Panc1 (cell line): ENCODE measurements at places on chromosomes 3 and 15. TPM values are rescaled to one million over a fixed set of nuclear protein-coding genes. Genes with fewer than 3 reads are reported as not detected.
A peak's percentile ranks its signal among the peaks of the same experiment; 100 is the strongest.

Gene CHRM5
- not detected for total RNA-seq

Gene GOLGA6B
- not detected for total RNA-seq

Gene GPR27
- 0.15 TPM for total RNA-seq

Gene MKRN3
- 7.9 TPM for total RNA-seq

Gene KIF15
- 12.2 TPM for total RNA-seq

Gene GPR149
- total RNA-seq, result not detected

Gene GALNT15
- total RNA-seq, result 0.10 TPM

GRCh38 chr3:12442654-12443501 is 41.4 kb upstream of the TSEN2 start:
- peak overlapping the region; percentile 98 for H3K27ac ChIP-seq
- no peak for DNase-seq
- no peak overlapping the region for H3K4me3 ChIP-seq
- H3K36me3 ChIP-seq, result no peaks in the 10 kb centered on the region
- no peaks in the 10 kb centered on the region for H3K27me3 ChIP-seq
- H3K4me1 ChIP-seq, result peaks cover 29% of the 10 kb centered on the region

GRCh38 chr15:37143351-37143750 is 43.0 kb upstream of the MEIS2 start:
- DNase-seq, result no peak
- no peak overlapping the region for H3K4me3 ChIP-seq
- no peaks in the 10 kb centered on the region for H3K4me1 ChIP-seq
- H3K27me3 ChIP-seq, result no peaks in the 10 kb centered on the region; the same call in 1 of the 2 replicates
- H3K36me3 ChIP-seq, result no peaks in the 10 kb centered on the region

- H3K27me3 ChIP-seq, result no peaks in the 10 kb centered on the region
- H3K4me1 ChIP-seq, result peaks cover 7% of the 10 kb centered on the region; the same call in 1 of the 2 replicates
- no peak overlapping the region for H3K27ac ChIP-seq
- no peaks in the 10 kb centered on the region for H3K36me3 ChIP-seq
- no peak overlapping the region for H3K4me3 ChIP-seq
Measured at GRCh38 chr3:58184309-58184981, 26.3 kb downstream of the DNASE1L3 start.

GRCh38 chr3:153970047-153970446 is 151.1 kb upstream of the ARHGEF26 start:
- no peaks in the 10 kb centered on the region for H3K36me3 ChIP-seq
- H3K4me1 ChIP-seq, result no peaks in the 10 kb centered on the region
- DNase-seq, result no peak
- no peak overlapping the region for H3K4me3 ChIP-seq

- no peaks in the 10 kb centered on the region for H3K36me3 ChIP-seq
- no peak overlapping the region for H3K4me3 ChIP-seq
- H3K27ac ChIP-seq, result no peak overlapping the region
- no peak for DNase-seq
- H3K27me3 ChIP-seq, result peaks cover 5% of the 10 kb centered on the region
Measured at GRCh38 chr15:100515758-100516157, 13.0 kb downstream of the CERS3 start.

GRCh38 chr3:54755756-54756155 is 172.1 kb downstream of the LRTM1 start:
- no peaks in the 10 kb centered on the region for H3K36me3 ChIP-seq
- no peaks in the 10 kb centered on the region for H3K27me3 ChIP-seq
- no peak overlapping the region for H3K27ac ChIP-seq
- no peak for DNase-seq
- no peak overlapping the region for H3K4me3 ChIP-seq

GRCh38 chr3:157363393-157363792 is 73.3 kb upstream of the PTX3 start:
- no peak overlapping the region for H3K27ac ChIP-seq
- DNase-seq, result no peak
- H3K4me3 ChIP-seq, result no peak overlapping the region
- H3K4me1 ChIP-seq, result no peaks in the 10 kb centered on the region

- H3K4me3 ChIP-seq, result no peak overlapping the region
- H3K27me3 ChIP-seq, result no peaks in the 10 kb centered on the region
- no peak overlapping the region for H3K27ac ChIP-seq
- no peaks in the 10 kb centered on the region for H3K36me3 ChIP-seq
Measured at GRCh38 chr3:121126033-121126706, 218.2 kb downstream of the STXBP5L start.

DNA sequence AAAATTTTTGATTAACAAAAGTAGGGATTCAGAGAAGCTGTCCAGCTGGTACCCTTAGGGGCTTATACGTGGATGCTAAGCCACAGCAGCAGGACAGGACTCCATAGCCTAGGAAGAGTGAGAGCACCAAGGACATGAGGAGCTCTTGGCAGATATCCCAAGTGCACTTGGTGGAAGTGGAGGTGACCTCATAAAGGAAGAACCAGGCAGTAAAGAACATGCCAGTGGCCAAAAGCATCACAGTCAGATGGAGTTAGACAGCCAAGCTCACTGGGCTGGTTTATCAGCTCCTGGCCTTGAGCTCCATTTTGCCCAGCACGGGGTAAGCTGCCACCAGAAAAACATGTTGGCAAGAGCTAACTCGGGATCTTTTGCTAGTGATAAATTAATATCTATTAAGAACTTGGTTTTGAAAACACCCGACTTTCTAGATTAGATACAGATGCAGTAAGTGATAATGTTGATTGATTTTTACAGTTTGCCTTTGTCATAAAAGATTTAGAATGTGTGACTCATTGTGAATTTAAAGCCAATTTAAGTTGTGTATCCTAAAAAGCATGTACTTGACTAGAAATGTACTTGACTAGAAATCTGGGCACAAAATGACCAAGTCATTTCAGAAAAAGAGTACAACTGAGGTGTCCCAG is 108.0 kb downstream of the CMSS1 start:
- no peaks in the 10 kb centered on the region for H3K27me3 ChIP-seq
- no peaks in the 10 kb centered on the region for H3K36me3 ChIP-seq
- no peak overlapping the region for H3K4me3 ChIP-seq
- no peaks in the 10 kb centered on the region for H3K4me1 ChIP-seq

DNA sequence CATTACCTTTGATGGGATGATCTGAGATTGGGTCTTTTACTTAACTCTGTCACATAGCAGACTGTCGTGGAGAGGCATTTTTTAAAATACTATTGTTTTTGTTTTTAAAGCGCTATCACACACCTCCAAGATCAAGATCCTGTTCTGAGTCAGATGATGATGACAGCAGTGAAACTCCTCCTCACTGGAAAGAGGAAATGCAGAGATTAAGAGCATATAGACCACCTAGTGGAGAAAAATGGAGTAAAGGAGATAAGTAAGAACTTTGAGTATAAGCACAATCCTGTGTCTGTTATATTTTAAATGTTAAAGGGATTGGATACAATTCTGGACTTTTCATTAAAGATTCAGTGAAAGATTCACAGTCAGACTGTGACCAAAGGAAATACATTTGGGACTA is 18.4 kb upstream of the ZBTB47 start:
- H3K4me3 ChIP-seq, result no peak overlapping the region
- no peak overlapping the region for H3K27ac ChIP-seq
- peaks cover 62% of the 10 kb centered on the region for H3K36me3 ChIP-seq
- DNase-seq, result no peak
- no peaks in the 10 kb centered on the region for H3K27me3 ChIP-seq

DNA sequence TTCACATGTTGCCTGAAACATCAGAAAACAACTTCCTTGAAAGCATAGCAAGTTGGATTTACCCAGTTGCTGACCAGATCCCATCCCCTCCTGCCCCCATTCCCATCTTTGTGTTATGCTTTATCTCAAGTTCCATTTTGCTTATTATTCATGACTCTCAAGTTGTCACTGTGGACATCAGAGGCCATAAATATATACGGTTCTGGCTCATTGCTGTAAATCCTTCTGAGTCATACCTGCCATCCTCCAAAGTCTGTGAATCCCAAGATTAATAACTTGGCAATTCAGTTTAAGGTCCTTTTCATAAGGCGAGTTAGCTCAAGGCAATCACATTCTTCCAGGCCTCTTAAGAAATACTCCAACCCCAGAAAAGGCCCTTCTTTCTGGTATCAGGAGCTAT is 126.2 kb upstream of the C2CD4B start:
- no peaks in the 10 kb centered on the region for H3K36me3 ChIP-seq
- H3K27ac ChIP-seq, result no peak overlapping the region
- peaks cover 20% of the 10 kb centered on the region for H3K27me3 ChIP-seq
- no peak for DNase-seq
- no peak overlapping the region for H3K4me3 ChIP-seq
- no peaks in the 10 kb centered on the region for H3K4me1 ChIP-seq

GRCh38 chr3:113354307-113354706 is 87.0 kb downstream of the CFAP44 start:
- DNase-seq, result no peak
- H3K27ac ChIP-seq, result no peak overlapping the region
- H3K4me3 ChIP-seq, result no peak overlapping the region
- no peaks in the 10 kb centered on the region for H3K36me3 ChIP-seq

DNA sequence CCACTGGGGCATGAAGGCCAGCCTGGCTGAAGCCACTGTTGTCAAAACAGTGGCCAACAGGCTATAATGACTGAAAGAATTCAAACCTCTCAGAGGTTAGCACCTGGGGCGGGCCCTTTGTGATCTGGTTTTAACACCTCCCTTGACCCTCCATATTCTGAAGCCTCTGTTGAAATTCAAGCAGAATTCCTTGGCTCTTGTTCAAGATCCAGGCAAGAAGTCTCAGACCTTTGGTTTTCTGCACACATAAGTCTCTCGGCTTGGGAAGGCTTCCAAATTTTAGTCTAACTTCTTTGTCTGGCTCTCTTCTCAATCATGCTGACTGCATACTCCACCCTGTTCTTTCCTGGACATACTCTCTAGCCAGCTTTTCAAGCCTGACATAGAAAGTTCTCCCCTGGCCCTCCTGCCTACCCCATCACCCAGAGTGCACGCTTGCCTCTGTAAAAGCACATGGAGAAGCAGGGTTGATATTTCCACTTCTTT is 144.5 kb downstream of the PDZRN3 start:
- H3K27ac ChIP-seq, result no peak overlapping the region
- H3K36me3 ChIP-seq, result no peaks in the 10 kb centered on the region
- no peak for DNase-seq
- H3K4me3 ChIP-seq, result no peak overlapping the region
- H3K27me3 ChIP-seq, result no peaks in the 10 kb centered on the region

GRCh38 chr15:31440754-31441311 is 114.2 kb downstream of the KLF13 start:
- H3K27me3 ChIP-seq, result no peaks in the 10 kb centered on the region
- no peaks in the 10 kb centered on the region for H3K4me1 ChIP-seq
- no peak for DNase-seq
- H3K36me3 ChIP-seq, result no peaks in the 10 kb centered on the region
- peak overlapping the region; percentile 71 for H3K4me3 ChIP-seq
- H3K27ac ChIP-seq, result peak overlapping the region; percentile 62

GRCh38 chr15:39171944-39172368 is 408.9 kb upstream of the THBS1 start:
- peak overlapping the region; percentile 59 for H3K27ac ChIP-seq
- H3K27me3 ChIP-seq, result no peaks in the 10 kb centered on the region
- no peak overlapping the region for H3K4me3 ChIP-seq
- H3K36me3 ChIP-seq, result no peaks in the 10 kb centered on the region
- no peaks in the 10 kb centered on the region for H3K4me1 ChIP-seq

DNA sequence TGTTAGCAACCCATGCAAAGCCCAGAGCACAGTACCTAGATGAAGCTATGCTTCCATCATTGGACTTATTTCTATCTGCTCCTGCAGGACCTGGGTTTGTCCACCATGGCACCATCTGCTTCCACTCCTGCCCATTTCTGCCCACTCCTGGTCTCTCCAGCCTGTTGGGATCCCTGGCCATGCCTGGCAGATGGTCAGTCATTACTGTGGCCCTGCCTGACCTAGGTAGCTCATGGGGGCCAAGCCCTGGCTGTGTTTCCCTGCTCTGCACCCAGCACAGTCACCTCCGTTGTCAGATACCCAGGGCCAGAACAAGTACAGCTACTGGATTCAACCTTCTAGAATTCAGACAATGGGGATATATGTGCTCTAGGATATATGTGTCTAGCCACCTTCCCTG is 185.8 kb upstream of the TLE3 start:
- no peak overlapping the region for H3K4me3 ChIP-seq
- no peak overlapping the region for H3K27ac ChIP-seq
- H3K27me3 ChIP-seq, result no peaks in the 10 kb centered on the region
- H3K4me1 ChIP-seq, result no peaks in the 10 kb centered on the region; the same call in 1 of the 2 replicates

- H3K36me3 ChIP-seq, result no peaks in the 10 kb centered on the region
- DNase-seq, result no peak
- no peak overlapping the region for H3K4me3 ChIP-seq
- no peaks in the 10 kb centered on the region for H3K4me1 ChIP-seq
- H3K27me3 ChIP-seq, result no peaks in the 10 kb centered on the region
Measured at GRCh38 chr3:42746455-42747450, 26.3 kb downstream of the CCDC13 start.

DNA sequence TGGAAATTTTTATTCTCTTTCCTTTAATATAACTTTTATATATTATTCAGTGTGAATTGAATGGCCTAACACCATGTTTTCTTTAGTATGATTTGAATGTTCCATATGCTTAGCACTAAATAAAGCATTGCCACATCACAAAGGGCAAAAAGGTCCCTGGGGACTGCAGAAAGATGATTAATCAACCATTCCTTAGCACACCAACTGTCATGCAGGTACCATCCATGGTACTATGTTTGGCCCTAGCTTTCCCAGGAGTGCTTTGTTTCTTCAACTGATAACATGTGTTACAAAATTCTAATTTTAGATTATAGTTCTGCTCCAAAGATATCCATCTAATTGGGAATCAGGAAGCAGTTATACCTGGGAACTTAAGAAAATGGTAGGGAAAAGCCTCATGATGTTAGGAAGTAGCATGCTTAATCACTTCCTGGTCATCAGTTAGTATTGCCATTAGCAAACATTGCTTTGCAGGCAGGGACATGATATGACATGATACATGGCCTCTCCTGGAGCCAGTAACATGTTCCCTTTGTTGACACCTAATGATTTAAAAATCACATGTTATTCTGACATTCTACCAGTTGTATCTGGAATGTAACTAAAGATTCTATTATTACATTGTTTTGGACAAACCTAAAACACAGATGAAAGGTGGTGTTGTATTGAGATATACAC is 712.6 kb upstream of the GBE1 start:
- no peak overlapping the region for H3K4me3 ChIP-seq
- DNase-seq, result no peak
- no peaks in the 10 kb centered on the region for H3K36me3 ChIP-seq
- no peak overlapping the region for H3K27ac ChIP-seq
- no peaks in the 10 kb centered on the region for H3K4me1 ChIP-seq
- H3K27me3 ChIP-seq, result no peaks in the 10 kb centered on the region

DNA sequence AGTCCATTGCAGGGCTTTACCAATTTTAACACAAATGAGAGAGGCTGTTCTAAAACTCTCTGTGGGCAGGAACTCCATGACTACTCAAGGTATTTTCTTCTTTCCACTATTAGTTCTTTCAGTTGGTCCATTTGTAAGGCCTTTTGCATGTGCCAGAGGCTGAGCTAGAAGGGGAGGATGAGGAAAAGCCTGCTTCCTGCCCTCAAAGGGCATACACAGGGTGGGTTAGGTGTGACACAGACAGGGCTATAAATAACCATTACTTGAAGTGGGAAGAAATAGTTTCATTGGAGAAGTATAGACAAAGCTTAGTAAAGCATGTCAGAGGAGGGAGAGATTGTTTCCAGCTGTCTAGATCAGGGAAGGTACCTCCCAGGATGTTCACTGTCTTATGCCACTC is 52.1 kb upstream of the PRTG start:
- no peaks in the 10 kb centered on the region for H3K36me3 ChIP-seq
- no peak overlapping the region for H3K4me3 ChIP-seq
- DNase-seq, result no peak
- no peaks in the 10 kb centered on the region; the same call in 1 of the 2 replicates for H3K4me1 ChIP-seq

- no peak overlapping the region for H3K4me3 ChIP-seq
- H3K27ac ChIP-seq, result no peak overlapping the region
- no peaks in the 10 kb centered on the region for H3K36me3 ChIP-seq
- H3K27me3 ChIP-seq, result no peaks in the 10 kb centered on the region
- no peaks in the 10 kb centered on the region for H3K4me1 ChIP-seq
Measured at GRCh38 chr3:78825858-78826215, 942.0 kb downstream of the ROBO1 start.
